ENCODE measurements at places on chromosomes 11 and 22.

DNA sequence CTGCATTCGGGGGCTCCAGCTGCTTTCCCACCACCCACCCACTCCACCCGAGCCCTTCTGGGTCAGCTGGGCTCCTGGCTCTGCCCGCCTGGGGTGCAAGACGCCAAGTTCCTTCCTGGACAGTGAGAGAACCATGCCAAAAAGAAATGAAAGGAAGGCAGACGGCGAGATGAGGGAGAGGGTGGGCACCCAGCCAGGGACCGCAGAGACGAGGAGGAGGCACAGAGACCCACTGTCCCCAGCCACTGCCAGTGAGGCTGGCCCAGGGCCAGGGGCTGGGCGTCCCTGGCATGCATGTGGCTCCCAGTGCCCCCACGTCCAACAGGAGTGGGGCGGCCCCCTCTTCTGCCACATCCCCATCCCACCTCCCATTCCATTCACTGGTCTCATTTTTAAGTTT, 10.8 kb upstream of the CD81 start:
- DNase-seq: peak; percentile 36

GRCh38 chr11:109590782-109591181, 168.8 kb downstream of the C11orf87 start:
- no peak for DNase-seq

- DNase-seq: no peak
Measured at GRCh38 chr11:67700548-67701262, 26.3 kb upstream of the ALDH3B2 start.

DNA sequence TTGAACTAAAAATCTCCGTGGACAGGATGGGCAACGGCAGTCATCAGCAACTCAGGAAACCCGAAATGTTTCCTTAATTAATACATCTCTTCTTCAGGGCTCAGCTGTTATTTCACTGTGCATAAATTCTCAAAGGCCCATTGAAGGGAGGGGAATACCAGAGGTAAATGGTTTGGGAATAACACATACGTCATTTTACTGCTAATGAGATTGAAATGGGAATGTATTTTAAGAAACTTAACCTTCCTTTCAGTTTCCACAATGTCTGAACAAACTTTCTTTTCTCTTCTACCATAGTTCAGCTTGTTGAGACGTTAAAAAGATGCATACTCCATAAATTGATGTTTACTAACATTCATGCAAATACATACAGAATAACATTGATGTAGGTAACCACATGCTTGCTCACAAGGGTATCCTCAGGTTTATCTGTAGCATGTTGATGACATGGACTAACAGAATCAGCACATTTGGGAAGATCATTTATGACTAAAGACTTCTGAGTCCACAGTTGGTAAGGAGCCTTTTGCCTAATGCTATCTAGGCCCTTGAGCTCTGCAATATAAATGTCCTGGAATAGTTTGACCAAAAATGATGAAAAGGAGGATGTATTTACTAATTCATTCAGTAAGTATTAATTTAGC, 7.7 kb upstream of the PRRG4 start:
- no peak for DNase-seq

DNA sequence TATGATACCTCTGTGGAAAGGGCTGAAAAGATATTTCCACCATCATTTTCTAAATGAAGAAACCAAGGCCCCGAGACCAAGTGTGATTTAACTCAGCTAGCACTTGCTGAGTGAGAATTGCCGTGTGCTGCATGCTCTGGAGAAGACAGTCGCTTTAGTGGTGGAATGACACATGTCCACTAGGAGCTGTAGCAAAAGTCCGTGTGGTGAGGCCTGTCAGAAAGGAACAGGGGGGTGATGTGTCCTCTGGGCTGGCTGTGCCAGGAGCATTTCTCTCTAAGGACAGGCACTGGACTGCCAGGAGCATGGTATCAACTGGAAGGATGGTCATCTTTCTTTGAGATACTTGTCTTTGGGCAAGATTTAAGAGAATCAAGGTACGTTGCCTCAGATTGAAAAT, 72.8 kb downstream of the ATXN10 start:
- no peak for DNase-seq

- no peak for DNase-seq
Measured at GRCh38 chr11:67023957-67024353, 1.0 kb downstream of the SYT12 start.

GRCh38 chr11:125382822-125383221, 113.2 kb downstream of the FEZ1 start:
- DNase-seq: no peak

- DNase-seq: no peak
Measured at GRCh38 chr11:46953093-46953492, 16.5 kb downstream of the CSTPP1 start.

GRCh38 chr11:86174101-86175046, 70.2 kb upstream of the EED start:
- no peak for DNase-seq

- no peak for DNase-seq
Measured at GRCh38 chr22:31441652-31442051, 42.2 kb downstream of the DRG1 start.

- no peak for DNase-seq
Measured at GRCh38 chr11:86876716-86877234, 76.4 kb downstream of the PRSS23 start.

- no peak for DNase-seq
Measured at GRCh38 chr11:66218846-66219620, 49.4 kb upstream of the RAB1B start.

GRCh38 chr11:73177380-73177777, 35.3 kb upstream of the FCHSD2 start:
- peak; percentile 41 for DNase-seq

DNA sequence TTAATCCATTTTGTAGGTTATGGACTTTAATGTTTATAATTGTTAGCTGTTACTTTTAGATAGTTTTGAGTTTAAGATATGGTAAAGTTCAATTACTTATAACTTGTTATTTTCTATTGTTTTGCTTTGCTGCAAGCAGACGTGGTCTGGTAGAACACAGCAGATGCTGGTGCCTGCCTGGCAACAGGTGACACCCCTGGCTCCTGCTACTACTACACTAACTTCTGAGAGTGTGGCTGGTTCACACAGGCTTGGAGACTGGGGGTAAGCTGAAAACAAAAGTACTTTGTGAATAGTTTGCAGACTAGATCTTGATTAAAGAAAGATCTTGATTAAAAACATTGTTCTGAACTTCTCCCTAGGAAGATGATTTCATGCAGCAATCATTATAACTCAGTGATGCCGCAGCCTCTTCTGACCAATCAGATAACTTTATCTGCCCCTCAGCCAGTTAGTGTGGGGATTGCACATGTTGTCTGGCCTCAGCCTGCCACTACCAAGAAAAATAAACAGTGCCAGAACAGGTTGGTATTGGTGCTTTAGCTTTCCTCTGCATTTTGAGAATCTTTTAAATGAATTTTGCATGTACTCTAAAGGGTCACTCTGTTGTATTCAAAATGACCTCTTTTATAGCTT, 90.4 kb downstream of the HIPK3 start:
- no peak for DNase-seq

DNA sequence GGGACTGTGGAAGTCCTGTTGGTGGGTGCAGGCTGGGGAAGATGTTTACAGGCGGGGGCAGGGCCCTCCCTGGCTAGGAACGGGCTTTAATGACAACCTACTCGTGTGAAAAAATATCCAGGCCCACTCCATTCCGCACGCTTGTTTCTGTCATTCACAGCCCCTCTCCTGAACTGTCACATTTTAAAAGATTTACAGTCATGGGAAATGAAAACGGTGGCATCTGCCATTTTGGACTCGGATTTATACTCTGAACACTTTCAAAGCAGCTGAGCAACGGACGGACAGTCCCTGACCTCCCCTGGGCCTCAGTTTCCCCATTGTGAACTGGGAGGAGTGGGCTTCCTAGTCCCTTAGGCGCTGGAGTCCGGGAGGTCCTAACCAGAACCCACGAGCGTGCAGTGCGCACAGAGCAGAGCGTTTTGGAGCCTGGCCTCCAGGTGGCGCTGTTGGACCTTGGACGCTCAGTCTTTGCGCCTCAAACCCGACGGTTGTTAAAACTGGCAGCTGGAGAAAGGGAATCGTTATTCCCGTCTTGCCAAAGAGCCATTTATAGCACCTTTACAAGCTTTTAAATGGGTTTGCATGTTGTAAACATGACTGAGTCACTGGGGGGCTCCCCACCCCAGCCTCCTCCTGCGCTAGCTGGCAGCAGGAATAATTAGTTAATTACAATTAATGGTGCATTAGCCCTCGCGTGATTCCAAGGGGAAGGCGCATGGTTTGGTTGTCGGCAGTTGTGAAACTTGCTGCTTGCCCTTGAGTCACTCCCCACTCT, 75.3 kb downstream of the FBLN1 start:
- peak; percentile 68 for DNase-seq

DNA sequence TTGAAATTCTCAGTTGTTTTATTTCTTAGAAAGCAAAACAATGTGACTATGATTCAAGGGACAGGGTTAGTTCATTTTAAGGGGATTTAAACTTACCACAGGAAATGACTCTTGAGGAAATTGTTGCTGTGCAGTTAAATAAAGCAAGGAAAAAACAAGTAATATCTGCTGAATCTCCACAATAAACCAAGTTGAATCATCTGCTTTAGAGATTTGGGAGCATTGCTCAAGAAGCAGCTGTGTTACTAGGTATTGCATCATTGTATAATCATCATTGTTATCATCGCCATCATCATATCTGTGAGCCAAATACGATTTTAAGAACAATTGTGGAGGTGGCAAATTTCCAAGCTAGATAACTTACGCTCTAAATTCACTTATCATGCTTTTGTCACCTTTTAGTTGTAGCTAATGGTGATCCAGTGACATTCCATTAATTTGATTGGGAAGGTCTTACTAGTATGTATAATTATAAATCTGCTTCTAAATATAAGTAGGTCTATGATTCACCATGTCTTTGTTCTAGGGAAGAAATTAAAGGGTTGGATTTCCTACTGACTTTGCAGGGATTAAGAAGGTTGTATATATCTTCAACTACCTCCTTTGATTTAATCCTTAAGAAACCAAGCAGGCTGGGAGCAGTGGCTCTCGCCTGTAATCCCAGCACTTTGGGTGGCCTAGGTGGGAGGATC, 19.9 kb downstream of the MMP10 start:
- no peak for DNase-seq

GRCh38 chr11:69211540-69211919, 55.8 kb downstream of the SMIM38 start:
- no peak for DNase-seq

Data from substantia nigra (tissue), 51 donors.